ENCODE measurements at places on chromosomes 16 and 17. TPM values are rescaled to one million over a fixed set of nuclear protein-coding genes. Genes with fewer than 3 reads are reported as not detected.

Gene UTP4
- total RNA-seq: 30.9 TPM

Gene KRTAP9-8
- not detected for total RNA-seq

DNA sequence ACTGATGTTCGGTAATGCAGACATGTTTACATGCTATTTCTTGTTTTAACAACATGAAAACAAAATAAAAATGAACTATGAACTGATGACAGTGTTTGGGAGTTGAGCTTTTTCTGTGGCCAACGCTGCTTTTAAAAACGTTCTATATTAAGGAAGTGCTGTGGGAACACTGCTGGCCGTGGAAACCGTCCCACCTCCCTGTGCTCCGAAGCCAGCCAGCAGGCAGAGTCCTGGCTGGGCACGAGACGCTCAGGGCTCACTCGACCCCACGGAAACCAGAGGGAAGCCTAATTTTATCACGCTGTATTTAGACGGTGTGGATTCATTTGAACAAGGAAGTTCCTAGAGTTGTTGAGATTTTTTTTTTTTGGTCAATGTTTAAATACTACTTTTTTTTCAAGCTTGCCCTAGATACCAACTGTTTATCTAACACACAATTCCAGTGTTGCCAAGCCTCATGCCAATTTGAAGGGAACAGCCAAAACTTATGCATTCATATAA is 25.8 kb downstream of the ADCY9 start:
- no peak for DNase-seq

GRCh38 chr16:51509336-51509735 is 358.3 kb upstream of the SALL1 start:
- DNase-seq: no peak

- no peak for DNase-seq
These were observed 141.8 kb downstream of the LAT start for GRCh38 chr16:29126616-29127015.

GRCh38 chr17:48054238-48055185 is 6.4 kb downstream of the NFE2L1 start:
- peak; percentile 87 for DNase-seq

GRCh38 chr16:20084624-20085226 is 11.0 kb upstream of the GPR139 start:
- DNase-seq: peak; percentile 14

GRCh38 chr16:1117176-1117900 is 21.3 kb upstream of the C1QTNF8 start:
- DNase-seq: no peak

DNA sequence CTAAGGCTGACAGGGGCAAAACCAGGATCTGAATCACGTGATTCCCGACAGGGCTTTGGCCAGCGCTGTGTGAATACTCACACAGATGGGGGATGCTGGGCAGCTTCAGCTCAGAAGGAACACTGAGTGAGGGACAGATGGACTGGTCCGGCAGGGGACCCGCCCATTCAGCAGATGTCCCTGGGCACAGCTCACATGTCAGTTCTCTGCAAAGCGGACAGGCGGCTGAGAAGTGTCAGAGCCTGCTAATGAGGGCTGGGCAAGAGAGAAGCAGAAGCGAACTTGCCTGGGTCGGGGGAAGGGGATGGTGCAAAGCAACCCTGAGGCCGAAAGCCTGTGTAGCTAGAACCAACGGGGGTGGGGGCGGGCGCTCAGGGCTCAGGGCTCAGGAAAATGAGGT is 11.9 kb upstream of the GLIS2 start:
- DNase-seq: no peak

Measured in A172 (cell line).